ENCODE measurements at places on chromosomes 13 and 19.

DNA sequence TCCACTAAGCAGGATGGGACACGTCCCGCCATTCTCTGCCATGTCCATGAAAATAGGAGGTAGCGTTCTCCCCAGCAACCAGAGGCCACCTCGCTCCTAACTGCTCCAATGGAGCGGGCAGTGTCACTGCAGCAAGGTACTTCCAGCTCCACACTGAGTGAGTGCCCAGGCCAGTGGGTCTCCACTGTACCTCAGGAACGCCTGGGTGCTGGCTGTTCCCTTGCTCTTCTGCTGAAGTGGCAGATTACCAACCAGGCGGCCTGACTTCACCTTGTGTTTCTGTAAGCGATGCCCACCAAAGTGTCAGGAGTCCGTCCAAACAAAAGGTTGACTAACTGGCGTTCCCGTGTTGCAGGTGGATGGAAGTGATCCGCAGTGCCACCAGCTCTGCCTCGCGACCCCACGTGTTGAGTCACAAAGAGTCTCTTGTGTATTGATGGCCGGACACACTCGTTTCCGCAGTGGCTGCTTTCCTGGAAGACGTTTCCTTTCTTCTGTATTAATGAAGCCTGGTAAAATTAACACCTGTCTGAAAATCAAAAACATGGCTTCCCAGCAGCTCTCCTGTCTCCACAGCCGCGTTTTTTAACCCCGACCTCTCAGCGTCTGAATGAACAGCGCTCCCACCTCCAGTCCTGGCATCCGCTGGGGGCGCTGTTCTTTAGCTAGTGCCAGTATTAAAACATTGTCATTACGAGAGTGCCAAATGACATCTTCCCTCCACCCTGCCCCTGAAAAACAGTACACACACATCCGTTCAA, 128.8 kb downstream of the STK24 start:
- DNase-seq: no peak

- no peak for DNase-seq
These were observed 30.0 kb upstream of the POP4 start for GRCh38 chr19:29576046-29576606.

DNA sequence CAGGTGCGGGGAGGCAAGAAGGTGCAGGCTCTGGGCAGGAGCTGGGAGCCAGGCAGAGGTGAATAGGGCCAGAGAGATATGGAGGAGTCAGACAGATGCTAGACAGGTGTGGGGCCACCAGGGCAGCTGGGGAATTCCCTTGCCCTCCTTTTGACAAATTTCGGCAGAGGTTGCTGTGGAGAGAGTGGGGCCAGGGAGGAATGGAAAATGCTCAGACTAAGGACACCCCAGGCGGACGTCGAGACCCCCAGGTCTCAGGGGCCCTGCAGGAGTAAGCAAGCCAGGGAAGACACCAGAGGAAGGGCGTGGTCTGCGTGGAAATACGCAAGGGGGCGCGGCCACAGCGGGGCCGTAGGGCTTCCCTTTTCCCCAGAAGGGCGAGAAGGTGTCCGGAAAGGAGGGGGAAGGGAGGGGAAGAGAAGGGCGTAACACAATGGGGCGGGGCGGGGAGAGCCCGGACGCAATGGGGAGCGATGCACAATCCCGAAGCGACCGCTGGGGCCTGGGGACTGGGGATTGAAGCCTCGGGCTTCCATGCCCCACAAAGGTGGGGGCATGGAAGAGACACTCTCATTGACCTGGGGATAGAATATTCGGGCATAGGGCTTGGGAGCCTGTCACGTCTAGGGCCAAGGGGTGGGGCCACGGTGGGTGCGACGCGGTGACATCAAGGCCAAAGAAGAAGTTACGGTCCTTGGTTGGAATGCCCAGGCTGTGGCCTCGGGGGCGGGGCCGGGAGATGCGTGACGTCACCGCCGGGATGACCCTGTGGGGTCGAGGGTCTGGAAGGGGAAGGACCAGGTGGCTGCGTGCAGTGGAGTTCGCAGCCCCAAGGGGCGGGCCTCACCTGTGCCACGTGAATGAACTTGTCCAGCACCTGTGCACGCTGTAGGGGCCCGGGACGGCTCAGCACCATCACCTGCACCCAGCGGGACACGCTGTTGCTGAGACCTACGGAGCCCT, 8.2 kb downstream of the RASGRP4 start:
- DNase-seq: peak; percentile 23

GRCh38 chr13:106117035-106117434, 418.4 kb downstream of the EFNB2 start:
- DNase-seq: peak; percentile 13

DNA sequence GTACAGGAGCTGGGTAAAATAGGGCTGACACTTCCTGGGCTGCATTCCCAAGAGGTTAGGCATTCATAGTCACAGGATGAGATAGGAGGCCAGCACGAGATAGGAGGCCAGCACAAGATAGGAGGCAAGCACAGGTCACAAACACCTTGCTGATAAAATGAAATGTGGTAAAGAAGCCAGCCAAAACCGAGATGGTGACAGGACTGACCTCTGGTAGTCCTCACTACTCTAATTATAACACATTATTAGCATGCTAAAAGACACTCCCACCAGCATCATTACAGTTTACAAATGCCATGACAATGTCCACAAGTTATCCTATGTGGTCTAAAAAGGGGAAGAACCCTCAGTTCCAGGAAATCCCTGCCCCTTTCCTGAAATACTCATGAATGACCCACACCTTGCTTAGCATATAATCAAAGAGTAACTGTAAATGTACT, 20.9 kb upstream of the IGSF23 start:
- DNase-seq: no peak

- DNase-seq: no peak
These were observed 277.3 kb downstream of the FOXO1 start for GRCh38 chr13:40389081-40389641.

DNA sequence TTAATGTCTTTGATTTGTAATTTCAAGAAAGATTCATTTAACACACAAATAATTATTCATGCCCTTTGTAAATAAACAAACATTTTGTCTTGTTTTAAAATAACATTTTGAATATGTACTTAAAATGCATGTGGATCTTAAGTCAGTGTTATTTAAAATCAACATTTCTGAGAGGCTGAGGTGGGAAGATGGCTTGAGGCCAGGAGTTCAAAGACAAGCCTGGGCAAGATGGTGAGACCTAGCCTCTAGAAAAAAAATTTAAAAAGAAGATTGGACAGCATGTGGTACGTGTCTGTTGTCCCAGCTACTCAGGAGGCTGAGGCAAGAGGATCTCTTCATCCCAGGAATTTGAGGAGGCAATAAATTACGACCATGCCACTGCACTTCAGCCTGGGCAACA, 1268.2 kb downstream of the SLITRK1 start:
- no peak for DNase-seq

GRCh38 chr13:30785191-30785850, 50.0 kb downstream of the ALOX5AP start:
- DNase-seq: no peak

DNA sequence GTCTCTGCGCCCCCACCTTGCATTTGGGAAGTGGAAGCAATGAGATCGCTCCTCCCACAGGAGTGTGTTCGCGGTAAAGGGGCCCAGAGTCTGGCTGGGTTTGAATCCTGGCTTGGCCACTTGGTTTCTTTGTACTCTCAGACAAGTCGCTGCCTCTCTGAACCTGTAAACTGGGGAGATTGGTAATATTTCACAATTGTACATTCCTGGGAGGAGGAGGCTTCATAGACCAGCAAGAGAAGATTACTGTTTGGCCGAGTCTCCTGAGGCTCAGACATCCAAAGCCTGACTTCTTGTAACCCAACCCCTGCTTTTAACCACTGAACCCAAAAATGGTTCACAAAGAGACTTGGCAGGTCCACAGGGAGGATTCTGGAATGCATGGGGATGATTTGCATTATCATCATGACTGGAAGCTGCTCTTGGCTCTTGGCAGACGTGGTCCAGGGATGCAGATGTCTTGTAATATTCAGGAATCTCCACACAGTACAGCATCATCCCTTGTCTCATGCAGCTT, 13.6 kb upstream of the STRN4 start:
- DNase-seq: no peak

- DNase-seq: no peak
These were observed 78.8 kb downstream of the MAP4K1 start for GRCh38 chr19:38538793-38539528.

GRCh38 chr19:1355568-1356507, 27.9 kb upstream of the NDUFS7 start:
- peak; percentile 45 for DNase-seq

DNA sequence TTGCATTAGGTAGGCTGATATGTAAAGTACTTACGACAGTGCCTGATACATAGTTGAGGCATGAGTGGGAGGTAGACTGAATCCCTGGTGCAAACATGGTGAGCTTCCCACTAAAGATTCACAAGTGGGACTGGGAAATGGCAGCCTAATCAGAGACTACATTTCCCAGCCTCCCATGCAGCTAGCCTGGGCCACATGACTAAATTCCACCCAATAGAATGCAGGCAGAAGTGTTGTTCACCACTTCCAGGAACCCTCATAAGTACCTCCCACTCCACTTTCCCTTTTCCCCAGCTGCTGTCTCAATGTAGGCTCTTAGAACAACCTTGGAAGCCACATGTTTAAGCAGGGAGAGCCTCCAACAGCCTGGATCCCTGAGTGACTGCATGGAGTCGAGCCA, 104.9 kb downstream of the CACNA1A start:
- DNase-seq: no peak

DNA sequence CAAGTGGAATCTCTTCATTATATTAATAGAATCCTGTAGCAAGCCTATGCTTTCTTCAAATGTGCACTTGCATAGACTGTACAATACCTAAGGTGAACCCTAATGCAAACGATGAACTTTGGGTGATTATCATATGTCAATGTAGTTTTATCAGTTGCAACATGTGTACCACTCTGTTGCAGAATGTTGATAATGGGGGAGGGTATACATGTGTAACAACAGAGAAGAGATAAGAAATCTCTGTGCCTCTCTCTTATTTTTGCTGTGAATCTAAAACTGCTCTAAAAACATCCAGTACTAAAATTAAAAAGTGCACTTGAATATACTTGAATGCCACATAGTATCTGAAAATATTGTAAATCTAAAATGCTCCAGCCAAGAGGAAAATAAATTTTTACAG, 820.8 kb upstream of the MIR17HG start:
- DNase-seq: no peak

DNA sequence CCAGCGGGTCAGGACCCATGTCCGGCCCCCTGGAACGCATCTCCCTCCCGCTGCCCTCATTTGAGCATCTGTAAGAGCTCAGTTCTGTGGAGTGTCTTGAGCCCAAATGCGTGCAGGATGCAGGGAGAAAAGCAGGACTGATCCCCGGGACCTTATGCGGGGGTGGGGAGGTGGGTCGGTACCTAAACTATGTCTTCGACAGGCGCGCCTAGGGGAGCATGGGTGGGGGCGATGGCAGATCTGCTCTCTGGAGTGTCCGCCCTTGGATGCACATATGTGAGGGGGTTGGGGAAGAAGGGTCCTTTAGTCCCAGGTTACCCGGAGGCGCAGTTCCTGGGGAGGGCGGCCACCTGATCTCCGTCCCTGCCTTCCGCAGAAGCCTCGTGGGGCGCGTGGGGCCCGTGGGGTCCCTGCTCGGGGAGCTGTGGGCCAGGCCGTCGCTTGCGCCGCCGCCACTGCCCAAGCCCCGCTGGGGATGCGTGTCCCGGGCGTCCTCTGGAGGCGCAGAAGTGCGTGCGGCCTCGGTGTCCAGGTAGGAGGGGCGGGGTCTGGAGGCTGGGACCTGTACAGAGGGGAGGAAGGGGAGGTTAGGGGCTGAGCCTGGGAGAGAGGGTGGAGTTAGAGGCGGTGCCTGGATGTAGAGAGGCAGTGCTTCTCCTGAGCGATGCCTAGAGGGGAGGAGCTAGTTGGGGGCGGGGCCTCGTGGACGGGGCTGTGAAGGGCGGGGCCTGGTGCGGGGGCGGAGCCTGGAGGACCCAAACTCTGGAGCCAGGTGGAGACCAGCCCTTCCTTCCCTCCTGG, 2.9 kb downstream of the CILP2 start:
- no peak for DNase-seq

DNA sequence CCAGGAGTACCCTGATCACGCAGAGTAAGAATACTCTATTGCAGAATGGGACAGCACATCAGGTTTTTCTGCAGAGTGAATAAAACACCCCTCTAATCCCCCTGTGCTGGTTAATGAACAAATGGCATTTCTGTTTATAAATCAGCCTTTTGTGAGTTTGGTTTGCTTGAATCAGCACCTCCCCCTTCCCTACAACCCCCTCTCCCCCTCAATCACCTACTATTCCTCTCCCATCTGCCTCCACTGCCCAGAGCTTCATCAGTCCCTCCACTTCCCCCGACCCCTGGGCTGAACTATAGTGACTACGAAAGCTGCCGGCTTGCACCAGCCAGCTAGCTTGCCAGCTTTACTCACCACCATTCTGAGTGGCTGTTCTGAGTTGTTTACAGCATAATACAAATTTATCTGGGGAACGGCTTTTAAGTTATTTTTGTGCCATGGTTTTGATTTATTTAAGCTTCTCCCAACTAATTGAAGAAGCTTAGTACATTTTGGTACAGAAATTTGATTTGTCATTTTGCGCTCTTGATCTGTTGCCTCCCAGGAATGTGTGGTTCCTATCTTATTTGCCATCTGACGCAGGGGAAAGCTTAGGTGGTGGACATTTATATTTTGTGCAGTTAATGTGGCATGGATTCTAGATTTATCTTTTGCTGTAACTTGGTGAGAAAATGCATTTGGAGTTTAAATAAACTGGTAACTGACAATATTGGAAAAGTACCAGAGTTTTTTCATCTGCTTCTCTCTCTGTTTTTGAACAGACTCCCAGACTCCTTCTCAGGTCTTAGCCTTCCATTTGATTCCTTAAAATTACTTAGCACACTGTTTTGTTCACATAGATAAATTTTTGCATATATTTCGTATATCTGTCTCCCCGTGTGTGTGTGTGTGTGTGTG, 41.7 kb upstream of the WDFY2 start:
- no peak for DNase-seq

- no peak for DNase-seq
These were observed 20.7 kb upstream of the OLFM4 start for GRCh38 chr13:53007872-53008271.

GRCh38 chr13:41061914-41062837, 867 bp downstream of the WBP4 start:
- DNase-seq: no peak

DNA sequence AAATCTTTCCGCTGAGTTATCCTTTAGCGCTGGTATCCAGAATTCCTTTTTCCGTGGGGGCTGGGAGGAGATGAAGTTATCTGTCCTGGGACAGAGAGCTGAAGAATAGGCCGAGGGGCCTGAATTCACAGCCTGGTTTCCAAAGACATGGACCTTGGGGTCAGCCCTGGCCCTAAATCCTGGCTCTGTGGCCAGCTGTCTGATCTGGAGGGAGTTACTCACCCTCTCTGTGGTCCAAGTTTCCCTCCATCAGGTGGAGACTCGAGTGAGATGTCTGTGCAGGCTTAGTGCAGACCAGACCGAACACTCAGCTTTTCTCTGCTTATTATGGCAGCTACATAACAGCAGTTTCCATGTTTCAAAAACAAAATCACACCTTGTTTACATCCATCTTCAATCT, 59.6 kb downstream of the CDADC1 start:
- peak; percentile 31 for DNase-seq

DNA sequence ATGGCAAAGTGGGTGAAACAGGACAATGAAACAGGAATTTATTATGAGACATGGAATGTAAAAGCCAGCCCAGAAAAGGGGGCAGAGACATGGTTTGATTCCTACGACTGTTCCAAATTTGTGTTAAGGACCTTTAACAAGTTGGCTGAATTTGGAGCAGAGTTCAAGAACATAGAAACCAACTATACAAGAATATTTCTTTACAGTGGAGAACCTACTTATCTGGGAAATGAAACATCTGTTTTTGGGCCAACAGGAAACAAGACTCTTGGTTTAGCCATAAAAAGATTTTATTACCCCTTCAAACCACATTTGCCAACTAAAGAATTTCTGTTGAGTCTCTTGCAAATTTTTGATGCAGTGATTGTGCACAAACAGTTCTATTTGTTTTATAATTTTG, 8.6 kb downstream of the CLN5 start:
- no peak for DNase-seq

Measured in muscle of arm (tissue), 14 donors.